NCI-H1694 (cell line): ENCODE measurements at places on chromosomes 2 and 18.

DNA sequence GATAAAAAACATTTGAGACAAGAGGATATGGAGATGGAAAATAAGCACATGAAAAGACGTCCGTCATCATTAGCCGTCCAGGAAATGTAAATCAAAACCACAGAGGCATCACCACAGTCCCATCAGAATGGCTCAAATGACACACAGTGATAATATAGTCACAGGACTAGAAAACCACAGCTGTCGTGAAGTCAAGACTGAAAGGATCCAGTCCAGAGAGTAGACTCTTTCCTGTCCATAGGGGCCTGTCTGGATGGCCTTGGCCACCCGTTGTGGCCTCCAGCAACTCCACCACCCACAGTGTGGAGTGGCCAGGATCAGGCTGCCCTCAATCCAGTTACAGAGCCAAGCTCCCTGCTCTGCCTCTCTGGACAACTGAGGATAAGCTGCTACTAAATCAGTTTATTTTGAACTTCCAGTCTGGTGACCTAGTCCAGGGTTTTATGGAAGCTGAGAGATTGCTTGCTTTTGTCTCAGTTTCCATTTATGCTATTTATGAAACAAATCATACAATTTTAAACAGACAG is 60.4 kb downstream of the RHOB start:
- no peak for DNase-seq

GRCh38 chr2:125543968-125544514 is 1111.9 kb upstream of the GYPC start:
- no peak for DNase-seq

DNA sequence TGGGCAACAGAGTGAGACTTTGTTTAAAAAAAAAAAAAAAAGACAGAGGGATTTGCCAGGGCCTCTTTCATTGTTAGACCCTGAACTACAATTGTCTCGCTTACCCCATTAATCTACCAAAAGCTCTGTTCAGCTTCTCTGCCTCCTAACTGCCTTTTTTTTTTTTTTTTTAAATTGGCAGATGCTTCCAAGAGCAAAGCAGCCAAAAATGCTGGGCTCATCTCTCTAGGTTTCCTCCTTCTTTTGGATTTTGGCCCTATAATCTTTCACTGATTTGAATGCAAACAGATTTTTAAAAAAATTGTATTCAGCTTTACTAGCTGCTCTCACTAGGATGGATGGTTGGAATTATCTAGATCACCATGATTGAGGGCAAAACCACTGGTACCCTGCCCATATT is 33.2 kb upstream of the RAPGEF4 start:
- peak; percentile 36 for DNase-seq

GRCh38 chr2:190031969-190032618 is 30.4 kb downstream of the MSTN start:
- DNase-seq: no peak

DNA sequence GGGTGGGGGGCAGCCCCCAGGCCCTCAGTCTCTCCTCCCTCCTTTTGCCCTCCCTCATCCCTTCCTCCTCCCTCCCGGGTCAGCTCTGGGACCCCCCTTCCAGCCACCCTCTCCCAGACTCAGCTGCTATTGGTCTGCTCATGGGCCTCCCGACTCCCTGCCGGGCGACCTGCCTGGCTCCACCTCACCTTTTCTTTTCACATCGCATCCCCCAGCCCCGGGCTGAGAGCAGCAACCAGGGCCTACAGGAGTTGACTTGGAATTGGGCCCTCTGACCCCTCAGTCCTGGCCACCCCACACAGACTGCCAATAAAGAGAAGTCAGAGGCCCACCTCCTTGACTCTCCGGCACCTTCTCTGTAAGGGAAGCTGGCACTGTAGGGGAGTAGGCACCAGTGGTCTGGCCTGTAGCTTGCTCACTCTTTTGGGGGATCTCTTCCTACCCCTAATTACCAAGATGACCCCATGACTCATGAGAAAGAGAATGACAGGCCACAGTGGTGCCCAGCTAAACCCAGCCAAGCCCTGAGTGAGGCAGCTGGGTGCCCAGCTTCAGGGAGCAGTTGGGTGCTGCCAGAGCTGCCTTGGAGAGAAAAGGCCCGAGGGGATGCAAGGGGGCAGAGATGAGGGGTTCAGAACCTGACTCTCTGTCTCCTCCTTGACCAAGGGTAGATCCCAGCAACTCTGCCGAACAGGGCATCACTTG is 2.0 kb upstream of the ECEL1 start:
- DNase-seq: no peak

GRCh38 chr2:120510751-120511395 is 164.9 kb downstream of the INHBB start:
- no peak for DNase-seq

- DNase-seq: peak; percentile 58
These were observed 352.8 kb downstream of the RNF144A start for GRCh38 chr2:7270011-7270431.

GRCh38 chr2:111200333-111200881 is 79.7 kb downstream of the BCL2L11 start:
- DNase-seq: peak; percentile 41

GRCh38 chr18:79510046-79510685 is 114.4 kb downstream of the NFATC1 start:
- no peak for DNase-seq

GRCh38 chr2:143068509-143068908 is 60.7 kb upstream of the ARHGAP15 start:
- DNase-seq: no peak

DNA sequence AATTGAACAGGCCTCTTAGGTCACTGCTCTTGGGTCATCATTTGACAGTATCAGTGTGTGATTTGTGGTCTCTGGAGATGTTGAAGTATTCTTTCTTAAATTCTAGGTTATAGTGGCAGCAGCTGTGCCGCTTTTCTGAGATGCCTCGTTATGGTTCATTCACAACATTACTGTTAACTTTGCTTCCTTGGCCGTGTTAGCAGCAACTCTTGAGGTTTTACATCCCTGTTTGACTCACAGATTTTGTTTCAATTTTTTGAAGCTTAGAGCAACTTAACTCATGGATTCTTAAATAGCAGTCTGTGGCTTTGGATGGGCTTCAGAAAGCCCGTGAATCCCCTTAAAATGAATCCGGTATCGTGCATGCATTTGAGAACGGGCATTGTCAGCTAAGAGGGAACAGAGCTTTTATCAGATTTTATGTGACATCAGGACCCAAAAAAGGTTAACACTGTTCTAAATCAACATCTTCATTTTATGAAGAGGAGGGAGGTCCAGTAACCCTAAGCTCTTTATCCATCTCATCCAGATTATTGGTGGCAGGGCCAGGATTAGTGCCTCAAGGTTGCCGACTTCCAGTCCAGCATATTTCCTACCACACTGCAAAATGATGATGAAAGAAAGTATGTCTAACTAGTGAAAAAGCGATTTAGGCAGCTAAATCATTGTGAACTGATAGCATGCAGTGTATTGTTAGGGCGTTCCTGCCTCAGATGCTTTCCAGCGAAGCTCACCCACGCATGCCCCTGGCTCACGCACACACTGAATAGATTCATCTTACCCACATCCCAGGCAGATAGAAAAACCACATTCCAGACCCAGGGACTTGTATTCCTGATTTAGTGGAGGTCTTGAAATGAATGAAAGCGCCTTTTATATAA is 5.1 kb downstream of the TRIB2 start:
- no peak for DNase-seq

- DNase-seq: no peak
These were observed 741 bp downstream of the GPR148 start for GRCh38 chr2:130729322-130730299.

- no peak for DNase-seq
These were observed 170.0 kb upstream of the STK17B start for GRCh38 chr2:196341277-196341841.

DNA sequence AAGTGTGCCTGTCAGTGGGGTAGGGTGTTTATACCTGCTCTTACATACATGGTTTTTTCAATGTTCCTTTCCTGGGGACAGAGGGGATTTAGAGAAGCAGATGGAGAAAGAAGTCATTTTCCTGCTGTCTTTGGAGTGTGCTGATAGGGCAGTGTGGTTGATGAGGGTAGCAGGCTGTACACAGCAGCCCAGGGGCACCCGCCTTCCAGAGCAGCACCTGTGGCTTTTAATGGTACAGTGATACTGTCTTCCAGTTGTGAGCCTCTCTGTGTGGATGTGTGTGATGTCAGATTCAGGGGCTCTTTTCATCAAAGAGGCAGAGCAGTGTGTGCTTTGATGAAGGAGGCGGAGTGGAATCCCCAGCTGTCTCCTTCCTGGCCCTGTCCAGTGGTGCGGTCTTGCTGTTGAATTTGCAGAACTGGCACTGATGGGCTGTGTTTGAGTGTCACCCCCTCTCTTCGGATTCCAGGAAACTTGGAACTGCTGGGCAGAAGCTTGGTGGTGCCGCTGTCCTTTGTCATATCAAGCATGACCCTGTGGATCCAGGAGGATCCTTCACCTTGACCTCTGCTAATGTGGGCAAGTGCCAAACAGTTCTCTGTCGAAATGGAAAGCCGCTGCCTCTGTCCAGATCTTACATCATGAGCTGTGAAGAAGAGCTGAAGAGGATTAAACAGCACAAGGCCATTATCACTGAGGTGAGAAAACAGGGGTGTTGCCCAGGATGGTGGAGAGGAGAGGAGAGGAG is 259.8 kb downstream of the PHLPP1 start:
- no peak for DNase-seq

DNA sequence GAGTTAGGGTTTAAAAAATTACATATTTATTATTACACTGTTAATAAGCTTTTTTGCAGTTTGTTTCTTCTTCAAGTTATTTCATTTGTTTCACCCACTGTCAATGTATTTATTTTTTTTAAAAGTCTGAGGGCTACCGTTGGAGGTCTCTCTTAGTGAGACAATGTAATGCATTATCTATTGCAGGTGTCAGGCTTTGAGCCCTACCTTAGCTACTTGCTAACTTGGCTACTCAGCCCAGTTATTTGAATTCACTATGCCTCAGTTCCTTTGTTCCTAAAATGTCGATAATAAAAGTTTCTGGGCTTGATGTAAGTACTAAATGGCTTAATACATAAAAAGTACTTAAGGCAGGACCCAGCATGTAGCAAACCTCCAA is 458 bp upstream of the TFPI start:
- no peak for DNase-seq

DNA sequence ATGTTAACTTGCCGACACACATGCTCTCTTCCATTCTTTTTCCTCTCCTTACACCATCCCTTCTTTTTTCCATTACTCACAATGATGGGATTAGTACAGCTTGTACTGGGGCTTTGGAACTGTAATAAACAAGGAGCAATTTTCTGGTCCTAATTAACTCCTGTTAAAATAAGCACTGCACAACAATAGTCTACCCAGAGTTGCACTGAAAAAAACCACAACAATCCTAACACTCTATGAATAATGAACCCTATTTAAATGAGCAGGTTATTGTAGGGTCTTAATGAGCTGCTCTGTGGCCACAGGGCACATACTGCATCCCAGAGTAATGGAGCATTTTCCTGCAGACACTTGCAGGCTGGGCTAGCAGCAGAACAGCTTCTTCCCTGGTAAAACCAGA is 380.3 kb downstream of the NRXN1 start:
- no peak for DNase-seq

- no peak for DNase-seq
These were observed 1.5 kb downstream of the DAPL1 start for GRCh38 chr2:158796652-158797051.

DNA sequence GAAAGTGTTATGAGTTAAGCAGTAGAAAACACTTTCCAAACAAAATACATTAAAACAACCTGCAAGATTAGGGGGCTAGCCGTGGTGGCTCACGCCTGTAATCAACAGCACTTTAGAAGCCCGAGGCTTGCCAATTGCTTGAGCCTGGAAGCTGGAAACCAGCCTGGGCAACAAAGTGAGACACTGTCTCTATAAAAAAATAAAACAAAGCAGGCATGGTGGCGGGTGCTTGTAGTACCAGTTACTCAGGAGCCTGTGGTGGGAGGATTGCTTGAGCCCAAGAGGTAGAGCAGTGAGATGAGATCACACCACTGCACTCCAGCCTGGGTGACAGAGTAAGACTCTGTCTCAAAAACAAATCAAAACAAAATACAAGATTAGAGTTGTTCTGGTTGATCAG is 208.3 kb downstream of the ERBB4 start:
- DNase-seq: no peak

GRCh38 chr2:98761267-98761781 is 30.4 kb upstream of the MGAT4A start:
- DNase-seq: no peak

DNA sequence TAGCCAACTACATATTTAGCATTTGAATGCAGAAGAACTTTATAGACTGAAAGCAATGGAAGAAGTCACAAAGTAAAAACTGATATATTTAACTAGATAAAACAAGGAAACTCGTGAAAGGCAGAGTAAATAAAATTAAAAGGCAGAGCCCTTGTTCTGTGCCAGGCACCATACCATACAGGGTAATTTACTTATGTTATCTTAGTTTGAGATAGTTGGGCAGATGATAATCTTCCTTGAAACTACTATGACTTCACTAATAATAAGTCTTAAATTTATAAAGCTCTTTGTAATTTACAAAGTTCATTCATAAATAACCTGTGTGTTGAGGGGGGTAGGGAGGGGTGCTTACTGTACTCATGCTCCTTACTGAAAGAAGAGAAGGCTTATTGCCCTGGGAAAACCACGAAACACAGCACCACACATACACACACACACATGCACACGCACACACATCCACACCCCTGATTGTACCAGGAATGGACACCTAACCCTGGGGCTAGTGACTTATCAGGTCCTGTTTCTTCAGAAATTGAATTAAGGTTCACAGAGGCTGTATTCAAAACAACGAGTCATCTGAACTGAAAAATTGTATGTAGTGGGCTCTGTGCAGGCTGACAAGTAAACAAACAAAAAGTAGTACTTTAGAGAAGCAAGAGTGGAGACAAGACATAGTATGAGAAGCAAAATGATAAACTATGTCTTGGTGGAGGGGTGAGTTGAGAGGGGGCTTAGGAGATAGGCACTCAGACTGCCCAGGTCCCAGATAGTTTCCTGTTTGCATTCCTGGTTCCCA is 38.1 kb downstream of the AGFG1 start:
- DNase-seq: no peak

GRCh38 chr18:13558124-13558523 is 168.2 kb downstream of the FAM210A start:
- no peak for DNase-seq

- peak; percentile 33 for DNase-seq
These were observed 38.3 kb downstream of the PAPOLG start for GRCh38 chr2:60794271-60794863.

- no peak for DNase-seq
These were observed 105.0 kb downstream of the HIBCH start for GRCh38 chr2:190214426-190215194.

DNA sequence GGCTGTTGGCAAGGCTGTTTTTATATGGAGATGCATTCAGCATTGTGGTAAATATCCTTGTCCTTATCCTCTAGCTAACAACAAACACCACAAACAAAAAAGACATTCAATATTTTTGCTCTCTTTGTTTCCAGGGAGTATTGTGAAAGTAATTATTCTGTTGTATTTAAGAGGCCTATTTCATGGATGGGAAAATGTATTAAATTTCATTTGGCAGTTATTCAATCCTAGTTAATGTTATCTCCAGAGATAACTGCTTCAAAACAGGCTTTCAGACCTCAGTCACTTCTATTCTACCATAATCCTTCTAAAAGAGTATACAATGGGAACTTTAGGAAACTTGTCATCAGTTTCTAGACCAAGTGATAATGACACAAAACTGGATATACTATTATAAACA is 280.5 kb upstream of the CCDC68 start:
- DNase-seq: no peak

- DNase-seq: peak; percentile 93
These were observed 125.7 kb upstream of the EPAS1 start for GRCh38 chr2:46171411-46171953.
